ENCODE measurements at places on chromosomes 5 and 9.

GRCh38 chr5:124720593-124720992 lies 25.8 kb downstream of the ZNF608 start:
- DNase-seq, result no peak

DNA sequence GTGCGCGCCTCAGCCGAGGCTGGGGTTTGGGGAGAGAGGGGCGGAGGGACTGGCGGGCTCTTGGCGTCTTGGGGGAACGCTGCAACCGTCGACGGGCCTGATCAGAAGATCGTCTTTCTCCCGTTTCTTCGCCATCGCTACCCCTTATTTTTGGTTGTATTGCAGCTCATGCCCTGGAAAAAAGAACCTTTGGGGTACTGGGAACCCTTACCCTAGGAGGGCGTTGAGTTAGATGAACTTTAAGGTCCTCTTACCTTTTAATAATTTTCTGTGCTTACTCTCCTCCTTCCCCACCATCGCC lies 719 bp downstream of the PAIP2 start:
- DNase-seq, result no peak

GRCh38 chr5:168608386-168608785 lies 29.2 kb upstream of the PANK3 start:
- no peak for DNase-seq

DNA sequence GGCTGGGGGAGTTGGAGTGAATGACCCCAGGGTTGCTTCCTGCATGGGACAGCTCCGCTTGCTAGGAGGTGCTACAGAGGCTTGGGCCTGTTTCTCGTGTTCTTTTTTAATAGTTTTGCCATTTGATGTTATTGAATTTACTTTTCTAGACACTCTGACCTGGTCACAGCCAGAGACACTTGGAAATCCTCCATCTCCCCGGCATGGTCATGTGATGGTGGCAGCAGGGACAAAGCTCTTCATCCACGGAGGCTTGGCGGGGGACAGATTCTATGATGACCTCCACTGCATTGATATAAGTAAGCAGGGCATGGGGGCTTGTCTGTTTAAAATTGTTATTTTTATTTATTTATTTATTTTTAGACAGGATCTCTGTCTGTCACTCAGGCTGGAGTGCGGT lies 13.4 kb downstream of the HSPA5 start:
- no peak for DNase-seq

DNA sequence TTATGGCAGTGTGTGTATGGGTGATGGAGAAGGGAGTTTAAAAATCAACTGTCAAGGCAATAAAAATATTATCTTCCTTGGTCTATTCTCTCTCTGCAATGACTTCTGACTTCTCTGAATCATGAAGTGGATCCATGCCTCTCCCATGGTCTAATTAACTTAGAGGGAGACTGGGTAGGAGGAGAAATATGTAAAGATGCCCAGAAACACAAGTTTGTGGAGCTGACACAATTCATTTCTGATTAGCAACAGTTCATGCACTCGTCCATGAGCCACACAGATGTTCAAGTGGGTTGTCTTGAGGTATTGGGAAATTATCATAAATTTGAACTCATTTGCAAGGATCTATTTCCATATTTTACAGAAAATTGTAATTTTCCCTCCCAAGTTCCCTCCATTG lies 38.1 kb downstream of the INSYN2B start:
- DNase-seq, result no peak

- DNase-seq, result no peak
Observed at GRCh38 chr5:167814828-167815227, 476.6 kb upstream of the WWC1 start.

DNA sequence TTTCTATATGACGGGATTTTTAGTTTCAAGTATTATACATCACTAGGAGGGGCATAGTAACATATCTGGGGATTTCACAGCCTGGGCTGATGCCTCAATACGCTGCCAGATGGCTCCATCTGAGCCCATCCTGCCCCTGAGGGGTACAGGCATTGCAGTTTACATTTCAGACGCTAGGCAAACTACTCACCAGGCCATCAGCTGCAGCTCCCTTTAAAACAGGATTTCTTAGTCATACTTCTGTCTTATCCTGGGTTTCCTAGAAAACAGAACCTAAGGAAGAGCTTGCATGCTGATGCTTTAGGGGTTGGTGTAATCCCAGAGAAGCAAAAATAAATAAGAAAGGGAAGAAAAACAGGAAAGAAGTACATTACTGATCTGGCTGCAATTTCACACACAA lies 372.8 kb upstream of the PIK3R1 start:
- no peak for DNase-seq

DNA sequence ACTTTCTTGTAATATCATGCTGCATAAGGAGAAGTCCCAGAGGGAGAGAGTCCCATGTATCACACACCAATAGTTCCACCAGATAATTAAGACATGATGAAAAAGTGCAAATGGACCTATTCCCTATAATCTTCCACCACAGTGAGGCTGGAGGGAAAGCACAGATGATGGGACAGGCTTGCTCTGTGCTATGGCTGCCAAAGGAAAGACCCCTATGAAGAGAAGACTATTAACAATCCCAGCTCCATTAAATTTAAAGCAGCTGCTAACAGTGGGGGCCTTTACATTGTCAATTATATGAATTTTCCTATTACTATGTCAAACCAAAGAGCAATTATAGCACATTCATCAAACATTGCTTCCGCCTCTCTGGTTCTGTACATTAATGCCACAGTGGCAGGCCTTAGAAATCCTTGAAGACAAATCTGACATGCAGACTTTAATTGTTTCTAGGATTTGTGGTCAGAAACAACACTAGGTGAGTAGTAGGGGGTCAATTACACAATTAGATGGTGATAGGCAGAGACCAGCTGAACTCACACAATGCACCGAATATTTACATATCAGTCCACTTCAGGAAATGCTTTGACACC lies 551.3 kb downstream of the TLE1 start:
- DNase-seq, result no peak

GRCh38 chr9:128909859-128910258 lies 10.9 kb upstream of the PHYHD1 start:
- DNase-seq, result no peak

DNA sequence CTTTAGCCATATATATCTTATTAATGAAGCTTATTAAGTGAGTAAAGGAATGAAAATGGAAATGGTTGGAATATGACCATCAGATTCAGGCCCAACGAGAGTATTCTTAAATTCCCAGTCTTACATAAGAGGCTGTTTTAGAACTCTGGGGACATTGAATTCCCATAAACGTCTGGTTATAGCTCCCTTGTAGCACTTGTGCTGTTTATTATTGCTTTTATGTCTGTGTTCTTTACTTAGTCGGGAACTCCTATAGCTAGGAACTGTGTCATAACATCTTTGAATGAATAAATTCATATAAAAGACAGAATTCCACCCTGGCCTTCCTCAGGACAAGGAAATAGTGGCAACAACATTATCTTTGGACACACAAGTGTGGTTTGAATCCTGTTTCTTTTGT lies 58.4 kb downstream of the SH3GL2 start:
- DNase-seq, result no peak

GRCh38 chr5:116442095-116442534 lies 132.5 kb downstream of the SEMA6A start:
- no peak for DNase-seq

GRCh38 chr5:40046792-40047191 lies 622.0 kb upstream of the DAB2 start:
- DNase-seq, result no peak

DNA sequence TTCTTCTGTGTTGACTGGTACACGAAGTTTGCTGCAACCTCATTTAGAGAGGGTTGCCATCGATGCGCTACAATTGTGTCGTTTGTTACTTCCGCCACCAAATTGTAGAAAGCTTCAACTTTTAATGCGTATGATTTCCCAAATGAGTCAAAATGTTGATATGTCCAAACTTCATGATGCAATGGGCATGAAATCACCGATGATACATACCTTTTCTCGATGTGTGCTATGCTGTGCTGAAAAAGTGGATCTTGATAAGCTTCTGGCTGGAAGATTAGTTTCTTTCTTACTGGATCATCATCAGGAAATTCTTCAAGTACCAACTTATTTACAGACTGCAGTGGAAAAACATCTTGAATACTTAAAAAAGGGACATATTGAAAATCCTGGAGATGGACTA lies 65.7 kb downstream of the TMEM38B start:
- DNase-seq, result no peak

GRCh38 chr5:77133061-77133758 lies 46.1 kb upstream of the ZBED3 start:
- DNase-seq, result peak; percentile 89

DNA sequence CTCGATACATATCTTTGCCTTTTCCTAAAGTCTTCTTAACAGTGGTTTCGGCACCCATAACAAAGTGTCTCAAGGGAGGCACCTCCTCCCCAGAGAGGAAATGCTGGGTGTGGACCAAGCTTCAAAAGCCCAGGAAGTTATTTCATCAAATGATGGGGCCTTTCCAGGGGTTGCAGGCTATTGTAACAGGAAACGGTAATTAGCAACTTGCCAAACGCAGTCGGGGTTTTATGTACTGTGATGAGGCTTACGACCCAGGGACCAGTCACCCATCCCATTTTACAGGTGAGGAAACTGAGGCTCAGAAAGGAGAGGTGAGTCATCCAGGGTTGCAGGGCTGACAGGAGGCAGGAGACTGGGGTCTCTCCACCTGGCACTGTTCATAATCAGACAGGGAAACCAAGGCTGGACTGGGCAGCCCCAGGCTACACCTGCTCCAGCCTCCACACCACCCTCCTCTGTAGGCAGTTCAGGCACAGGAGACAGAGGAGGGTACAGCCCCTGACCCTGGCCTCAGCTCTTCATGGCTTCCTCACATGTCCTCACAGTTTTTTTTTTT lies 30.0 kb upstream of the SUSD3 start:
- DNase-seq, result no peak

- no peak for DNase-seq
Observed at GRCh38 chr9:68480807-68481206, 59.9 kb downstream of the TMEM252 start.

- no peak for DNase-seq
Observed at GRCh38 chr9:101512116-101512515, 21.5 kb upstream of the RNF20 start.

GRCh38 chr9:34628656-34629490 lies at the start of gene ARID3C:
ARID3C (minus strand) TSS chr9:34629066; CDS start chr9:34628014, 1,052 bp downstream.
- DNase-seq, result no peak

- DNase-seq, result no peak
Observed at GRCh38 chr5:66410122-66410521, 186.1 kb upstream of the MAST4 start.

DNA sequence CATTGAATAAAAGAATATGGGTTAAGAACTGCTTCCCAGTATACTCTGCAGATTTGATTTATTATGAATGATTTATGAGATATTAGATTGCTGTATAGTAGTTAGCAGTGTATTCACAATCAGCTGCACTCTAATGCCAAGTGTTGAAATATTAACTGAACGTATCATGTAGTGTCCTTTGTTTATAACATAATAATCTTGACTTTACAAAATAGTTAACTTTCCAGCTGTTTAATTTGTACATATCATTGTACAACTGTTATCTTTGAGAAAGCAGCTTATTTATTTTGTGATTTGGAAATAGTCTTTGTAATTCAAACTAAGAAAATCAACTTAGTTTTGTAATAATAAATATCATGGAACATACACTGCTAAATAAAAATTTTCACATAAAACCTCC lies 219.5 kb downstream of the RANBP17 start:
- no peak for DNase-seq

GRCh38 chr5:100615362-100615761 lies 80.2 kb downstream of the FAM174A start:
- DNase-seq, result no peak

All from putamen (tissue), 1 donor.